ENCODE measurements at places on chromosomes 4 and X.

DNA sequence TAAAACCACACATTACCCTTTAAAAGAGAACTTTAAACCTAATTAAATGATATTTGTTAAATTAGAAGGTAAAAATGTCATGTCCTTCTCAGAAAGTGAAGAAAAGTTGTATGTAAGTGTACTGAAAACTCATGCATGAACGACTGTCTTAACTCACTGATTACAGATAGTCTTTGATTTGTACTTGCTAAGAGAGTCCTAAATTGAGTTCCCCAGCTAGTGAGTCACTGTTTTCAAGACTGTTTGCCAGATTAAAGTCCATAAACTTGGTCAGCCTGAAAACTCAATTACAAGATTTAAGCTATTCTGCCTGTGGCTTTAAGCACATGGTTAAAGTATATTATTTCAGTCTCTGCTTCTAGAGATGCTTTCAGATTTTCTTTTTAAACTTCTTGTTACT lies 124.9 kb upstream of the ZCCHC13 start:
- no peak for DNase-seq

DNA sequence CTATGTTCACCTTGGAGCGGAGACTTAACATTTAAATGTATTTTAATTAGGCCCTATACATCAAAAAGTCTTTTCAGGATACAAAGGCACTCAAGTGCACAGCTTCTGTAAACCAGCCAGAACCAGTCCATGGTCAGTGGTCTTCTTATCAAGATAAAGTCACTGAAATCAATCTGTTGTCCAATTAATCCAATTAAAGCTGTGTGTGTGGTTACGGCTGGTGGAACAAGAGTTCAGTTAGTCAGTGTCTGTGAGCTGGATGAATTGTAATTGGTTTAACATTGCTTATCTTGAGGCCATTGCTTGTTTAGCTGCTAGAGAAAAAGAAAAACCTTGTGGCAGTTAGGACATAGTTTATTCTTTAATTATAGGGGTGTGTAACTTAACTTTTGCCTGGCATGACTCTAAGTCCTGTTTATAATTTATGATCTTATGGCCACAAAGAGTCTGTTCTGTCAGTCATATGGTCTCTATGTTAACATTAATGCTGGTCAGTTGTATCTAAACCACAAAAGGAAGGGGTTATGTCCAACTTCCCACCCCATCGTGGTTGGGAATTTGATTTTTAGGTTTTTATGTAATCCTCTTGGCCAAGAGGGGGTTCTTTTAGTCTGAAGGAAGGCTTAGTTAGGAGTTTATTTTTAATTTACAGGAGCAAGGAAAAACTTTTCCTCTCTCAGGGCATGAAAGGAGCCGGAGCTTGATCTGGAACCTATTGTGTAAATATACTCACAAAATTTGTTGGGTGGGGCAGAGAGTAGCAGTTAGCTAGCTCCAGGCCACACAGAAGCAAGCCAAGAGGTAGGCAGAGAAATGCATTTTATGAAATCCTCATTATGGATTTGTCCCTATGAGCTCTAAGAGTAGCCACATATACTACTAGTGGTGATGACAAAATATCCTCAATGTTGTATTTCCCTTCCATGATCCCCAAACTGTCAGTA lies 665.7 kb upstream of the ACTRT1 start:
- DNase-seq = no peak

- DNase-seq = no peak
Observed at GRCh38 chr4:173998471-173999144, 284.9 kb downstream of the FBXO8 start.

DNA sequence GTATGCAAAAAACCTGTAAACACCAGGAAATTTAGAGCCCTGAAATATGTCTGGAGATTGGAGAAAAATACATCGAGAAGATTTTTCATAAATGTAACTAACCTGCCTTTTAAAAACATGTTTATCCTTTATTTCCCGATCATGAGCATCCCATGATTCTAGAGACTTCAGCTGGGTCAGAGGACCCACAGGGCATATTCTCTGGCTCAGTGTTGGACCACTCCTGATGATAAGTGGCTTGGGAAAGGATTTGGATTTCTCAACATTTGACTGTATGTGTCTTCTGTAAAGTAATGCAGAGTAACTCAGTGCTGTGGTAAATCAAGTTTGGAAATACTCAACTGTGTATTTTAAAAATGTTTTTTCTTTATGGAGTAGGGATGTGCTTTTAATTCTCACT lies 40.0 kb upstream of the ANK2 start:
- no peak for DNase-seq

DNA sequence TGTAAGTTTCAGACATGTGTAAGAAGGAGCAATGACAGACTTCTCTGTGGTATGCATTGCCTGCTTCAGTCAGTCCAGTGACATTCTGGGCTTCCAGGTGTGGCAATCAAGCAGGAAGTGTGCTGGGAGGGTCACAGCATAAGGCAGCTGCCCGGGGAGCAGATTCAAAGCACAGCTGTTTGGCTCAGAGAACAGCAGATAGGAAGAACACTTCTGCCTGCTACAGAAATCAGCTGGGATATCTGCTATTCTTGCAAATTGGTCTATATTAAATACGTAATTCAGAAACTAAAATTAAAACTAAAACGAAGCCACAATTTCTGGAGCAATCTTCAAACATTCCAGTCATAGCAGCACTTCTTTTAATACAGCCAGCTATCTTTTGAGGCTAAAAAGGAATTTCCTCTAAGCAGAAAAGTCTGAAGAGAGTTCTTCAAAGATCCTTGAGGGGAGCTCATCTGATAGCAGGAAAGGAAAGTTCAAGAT lies 47.5 kb upstream of the GALNT7 start:
- DNase-seq = no peak

DNA sequence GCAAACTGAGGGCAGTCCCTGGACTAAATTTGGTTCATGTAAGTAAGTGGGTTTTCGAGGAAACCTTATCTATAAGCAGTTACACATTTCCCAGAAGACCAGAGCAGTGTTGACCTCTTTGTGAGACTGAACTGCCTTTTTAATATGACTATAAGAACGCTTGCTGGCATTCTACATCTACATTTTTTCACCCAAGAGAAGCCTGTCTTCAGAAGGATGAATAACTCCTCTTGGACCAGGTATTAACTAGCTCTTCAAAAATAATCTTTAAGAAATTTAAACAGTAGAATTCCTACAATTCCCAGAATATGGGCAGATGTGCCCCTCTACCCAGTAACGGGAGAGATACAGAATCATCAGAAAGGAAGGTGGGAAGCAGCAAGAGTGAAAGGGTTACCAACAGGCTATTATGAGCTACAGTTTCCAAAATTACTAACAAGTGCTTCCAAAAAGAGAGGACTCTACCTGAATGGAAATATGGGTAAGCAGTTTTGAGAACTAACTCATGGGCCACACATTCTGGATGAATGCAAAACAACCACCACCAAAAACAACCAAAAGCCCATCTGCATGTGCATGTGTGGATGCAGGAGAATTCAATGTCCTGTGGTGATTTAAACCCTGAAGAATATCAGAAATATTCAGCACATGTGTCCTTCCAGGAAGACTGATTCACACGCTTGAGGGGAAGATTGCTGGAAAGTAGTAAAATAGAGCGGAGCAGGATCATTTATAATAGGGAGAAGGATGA lies 17.4 kb downstream of the BBS12 start:
- no peak for DNase-seq

DNA sequence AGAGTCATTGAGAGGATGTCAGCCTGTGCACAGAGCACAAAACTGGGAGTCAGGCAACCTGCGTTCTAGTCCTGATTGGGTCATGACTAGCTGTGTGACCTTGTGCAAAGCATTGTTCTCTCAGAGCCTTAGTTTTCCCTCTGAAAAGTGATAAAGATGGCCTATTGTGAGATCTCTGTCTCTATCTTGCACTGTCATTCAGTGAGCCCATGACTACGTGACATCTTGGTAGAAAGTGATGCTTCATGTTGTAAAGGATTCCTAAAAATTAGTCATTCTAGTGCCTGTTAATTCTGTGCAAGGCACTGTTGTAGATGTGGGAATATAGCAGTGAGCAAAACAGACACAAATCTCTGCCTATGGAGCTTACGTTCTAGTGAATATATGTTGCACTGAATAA lies 2.5 kb downstream of the PGRMC1 start:
- no peak for DNase-seq

DNA sequence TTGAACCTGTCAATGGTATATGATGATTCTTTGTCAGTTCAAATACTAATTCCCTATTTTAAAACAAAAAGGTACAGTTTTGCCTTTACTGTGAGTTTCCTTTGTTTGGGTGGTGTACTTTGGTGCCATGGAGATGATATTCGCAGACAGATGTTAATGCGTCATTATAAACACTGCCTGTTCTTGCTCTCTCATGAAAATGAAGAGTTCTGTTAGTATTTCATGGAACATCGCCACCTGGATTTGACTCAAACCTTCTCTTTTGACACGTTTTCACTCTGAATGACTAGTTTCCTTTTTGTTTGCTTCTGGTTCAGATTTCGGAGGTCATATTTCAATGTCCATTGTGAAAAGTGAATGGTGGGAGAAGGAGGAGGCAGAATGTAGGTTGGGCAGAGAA lies 6.9 kb upstream of the CTSO start:
- DNase-seq = no peak

GRCh38 chr4:38145741-38146140 lies 185.5 kb downstream of the PTTG2 start:
- no peak for DNase-seq
